ENCODE measurements at places on chromosomes 4 and X.

DNA sequence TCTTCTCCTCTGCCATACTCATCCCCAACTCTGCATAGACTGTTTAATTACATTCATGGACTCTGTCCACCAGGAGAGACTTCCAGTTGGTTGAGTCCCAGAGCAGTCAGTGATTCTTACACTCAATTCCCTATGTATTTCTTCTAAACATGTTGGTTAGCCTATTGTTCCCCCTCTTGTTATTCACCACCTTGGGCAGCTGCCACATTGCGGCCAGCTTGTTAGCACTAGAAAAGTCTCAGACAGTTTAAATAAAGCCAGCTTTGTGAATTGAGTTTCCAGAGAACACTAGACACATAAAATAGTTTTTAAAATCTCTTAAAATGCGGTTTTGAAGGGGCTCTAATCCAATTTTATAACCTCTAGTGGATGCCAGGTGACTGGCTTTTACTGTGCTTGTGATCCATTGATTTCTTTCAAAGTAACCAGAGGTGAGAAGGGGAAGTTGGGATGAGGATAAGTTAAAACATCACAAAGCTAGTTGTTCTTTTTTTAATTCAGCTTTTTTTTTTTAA, 827.7 kb downstream of the FSTL5 start:
- no peak overlapping the region for H3K4me3 ChIP-seq
- H3K36me3 ChIP-seq, result no peaks in the 10 kb centered on the region
- no peaks in the 10 kb centered on the region for H3K4me1 ChIP-seq

DNA sequence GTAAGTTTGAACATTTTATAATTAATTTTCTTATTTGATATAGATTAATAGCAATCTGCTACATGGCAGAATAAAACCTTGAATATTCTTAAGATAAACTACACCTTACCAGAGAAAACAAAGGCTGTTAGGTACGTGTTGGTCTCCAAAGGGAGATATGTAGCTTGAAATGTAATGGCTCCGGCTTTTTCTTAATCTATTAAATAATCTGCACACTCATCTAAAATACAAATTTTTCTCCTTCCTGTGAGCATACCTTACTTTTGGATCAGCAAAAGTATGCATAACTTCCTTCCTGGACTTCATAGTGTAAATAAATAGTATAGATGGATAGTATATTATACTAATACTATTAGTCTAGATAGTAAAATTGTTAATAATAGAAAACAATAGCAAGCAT, 141.3 kb downstream of the JADE1 start:
- H3K27ac ChIP-seq, result no peak overlapping the region
- no peaks in the 10 kb centered on the region for H3K4me1 ChIP-seq
- H3K27me3 ChIP-seq, result no peaks in the 10 kb centered on the region
- DNase-seq, result no peak
- peaks cover 40% of the 10 kb centered on the region for H3K36me3 ChIP-seq
- H3K4me3 ChIP-seq, result no peak overlapping the region

- H3K27me3 ChIP-seq, result no peaks in the 10 kb centered on the region
- no peak overlapping the region for H3K27ac ChIP-seq
- H3K4me1 ChIP-seq, result no peaks in the 10 kb centered on the region
- H3K36me3 ChIP-seq, result no peaks in the 10 kb centered on the region
- H3K4me3 ChIP-seq, result no peak overlapping the region
Measured at GRCh38 chr4:95531141-95531540, 17.6 kb downstream of the UNC5C start.

- no peak for DNase-seq
- no peaks in the 10 kb centered on the region for H3K36me3 ChIP-seq
- no peaks in the 10 kb centered on the region for H3K4me1 ChIP-seq
- no peak overlapping the region for H3K27ac ChIP-seq
- no peaks in the 10 kb centered on the region for H3K27me3 ChIP-seq
Measured at GRCh38 chr4:189071241-189071640, 869.4 kb upstream of the FRG1 start.

GRCh38 chr4:109072595-109072994, 229.9 kb downstream of the COL25A1 start:
- no peak overlapping the region for H3K4me3 ChIP-seq
- H3K36me3 ChIP-seq, result no peaks in the 10 kb centered on the region
- no peak overlapping the region for H3K27ac ChIP-seq
- no peaks in the 10 kb centered on the region for H3K4me1 ChIP-seq

- no peak for DNase-seq
- H3K4me3 ChIP-seq, result no peak overlapping the region
- H3K4me1 ChIP-seq, result no peaks in the 10 kb centered on the region
- H3K27ac ChIP-seq, result no peak overlapping the region
- no peaks in the 10 kb centered on the region for H3K36me3 ChIP-seq
Measured at GRCh38 chrX:110397339-110397738, 38.7 kb downstream of the RTL9 start.

DNA sequence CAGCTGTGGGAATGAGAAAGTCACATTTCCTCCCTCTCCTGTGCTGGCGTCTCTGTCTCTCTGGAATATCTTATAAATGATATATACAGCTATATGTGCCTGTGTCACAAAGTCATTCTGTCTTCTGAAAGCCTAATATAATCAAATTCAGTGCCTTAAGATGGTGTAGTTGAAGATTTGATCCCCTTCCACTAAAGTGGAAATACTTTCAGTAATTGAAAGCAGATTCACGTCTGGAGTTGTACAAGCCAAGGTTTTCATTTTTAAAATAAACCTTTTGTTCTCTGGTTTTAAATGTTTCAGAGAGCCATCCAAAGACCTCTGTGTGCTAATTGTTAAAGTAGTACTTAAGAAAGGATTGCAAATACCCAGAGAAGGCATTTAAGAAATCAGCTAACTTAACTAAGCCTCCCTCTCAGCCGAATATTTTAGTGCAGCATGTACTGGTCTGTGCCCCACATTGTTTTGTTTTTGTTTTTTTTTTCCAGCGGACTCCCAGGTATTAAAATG, 206.8 kb downstream of the TENM3 start:
- no peak for DNase-seq
- H3K36me3 ChIP-seq, result no peaks in the 10 kb centered on the region
- H3K4me1 ChIP-seq, result peaks cover 13% of the 10 kb centered on the region
- H3K27me3 ChIP-seq, result peaks cover 53% of the 10 kb centered on the region
- H3K27ac ChIP-seq, result no peak overlapping the region
- no peak overlapping the region for H3K4me3 ChIP-seq

GRCh38 chrX:12994321-12994720, 19.4 kb downstream of the TMSB4X start:
- no peaks in the 10 kb centered on the region for H3K27me3 ChIP-seq
- H3K27ac ChIP-seq, result no peak overlapping the region
- peaks cover 7% of the 10 kb centered on the region for H3K36me3 ChIP-seq
- H3K4me3 ChIP-seq, result no peak overlapping the region
- peaks cover 33% of the 10 kb centered on the region for H3K4me1 ChIP-seq

- H3K36me3 ChIP-seq, result no peaks in the 10 kb centered on the region
- H3K27me3 ChIP-seq, result peaks cover 6% of the 10 kb centered on the region
- no peak overlapping the region for H3K27ac ChIP-seq
- no peak overlapping the region for H3K4me3 ChIP-seq
- DNase-seq, result no peak
Measured at GRCh38 chr4:30728311-30728710, 8.1 kb downstream of the PCDH7 start.
